Sigmoid colon (tissue), 7 donors: ENCODE measurements at places on chromosomes 12 and 14.

GRCh38 chr12:29882846-29883245, 99.1 kb upstream of the TMTC1 start:
- no peak for DNase-seq

GRCh38 chr14:69719501-69719951, 47.4 kb upstream of the SRSF5 start:
- peak; percentile 81 for DNase-seq

- no peak for DNase-seq
These were observed 42.4 kb upstream of the STXBP6 start for GRCh38 chr14:25092258-25092740.

DNA sequence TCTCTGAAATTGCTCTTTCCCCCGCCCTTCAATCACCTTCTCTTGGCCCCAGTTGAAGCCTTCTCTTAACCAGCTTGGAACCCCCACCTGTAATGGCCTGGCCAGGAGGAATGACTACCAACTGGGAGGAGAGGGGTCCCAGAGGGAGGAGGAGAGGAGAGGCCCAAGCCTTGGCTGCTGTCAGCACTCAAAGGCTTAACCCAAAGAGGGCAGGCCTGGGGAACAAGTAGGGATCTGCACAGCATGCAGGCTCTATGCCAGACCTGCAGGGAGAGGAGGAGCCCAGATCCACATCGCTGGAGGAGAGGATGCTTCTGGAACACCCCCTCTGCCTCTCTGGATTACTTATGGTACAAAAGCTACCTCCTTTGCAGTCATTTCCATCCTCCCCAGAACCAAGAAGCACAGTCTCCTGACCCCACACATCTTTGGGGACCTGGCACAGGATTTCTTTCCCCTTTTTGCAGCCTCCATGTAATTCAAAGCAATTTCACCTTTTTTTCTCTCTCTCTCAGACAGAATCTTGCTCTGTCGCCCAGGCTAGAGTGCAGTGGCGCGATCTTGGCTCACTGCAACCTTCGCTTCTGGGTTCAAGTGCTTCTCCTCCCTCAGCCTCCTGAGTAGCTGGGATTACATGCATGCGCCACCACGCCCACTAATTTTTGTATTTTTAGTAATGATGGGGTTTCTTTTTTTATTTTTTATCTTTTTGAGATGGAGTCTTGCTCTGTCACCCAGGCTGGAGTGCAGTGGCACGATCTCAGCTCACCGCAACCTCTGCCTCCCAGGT, 6.2 kb downstream of the RARG start:
- DNase-seq: no peak

DNA sequence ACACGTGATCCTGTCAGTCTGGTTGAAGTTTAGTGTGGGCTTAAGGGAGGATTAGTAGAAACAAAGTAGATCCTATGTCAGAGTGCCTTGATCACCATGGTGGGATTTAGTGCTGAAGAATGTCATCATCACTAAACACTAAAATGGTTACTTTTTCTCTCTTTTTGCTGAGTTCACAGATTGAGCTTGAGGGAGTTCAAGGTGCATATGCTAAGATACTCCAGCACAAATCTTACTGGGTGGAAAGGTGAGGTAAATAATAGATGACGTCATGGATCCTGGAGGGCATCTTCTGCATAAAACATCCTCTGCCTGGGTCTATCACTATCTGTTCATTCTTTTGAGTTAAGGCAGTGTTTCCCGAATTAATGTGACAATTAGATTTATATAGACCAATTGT, 4.9 kb downstream of the GALNT8 start:
- no peak for DNase-seq

GRCh38 chr12:47787596-47788319, 14.7 kb downstream of the SLC48A1 start:
- no peak for DNase-seq

- no peak for DNase-seq
These were observed at the start of gene B3GNT4 for GRCh38 chr12:122203301-122204166. Gene B3GNT4 (plus strand): TSS chr12:122203709. CDS start chr12:122204619, 910 bp downstream.
